NCI-H2081 (cell line): ENCODE measurements at places on chromosomes 4 and X.

GRCh38 chrX:69062493-69062892, 102.8 kb downstream of the PJA1 start:
- DNase-seq: no peak

DNA sequence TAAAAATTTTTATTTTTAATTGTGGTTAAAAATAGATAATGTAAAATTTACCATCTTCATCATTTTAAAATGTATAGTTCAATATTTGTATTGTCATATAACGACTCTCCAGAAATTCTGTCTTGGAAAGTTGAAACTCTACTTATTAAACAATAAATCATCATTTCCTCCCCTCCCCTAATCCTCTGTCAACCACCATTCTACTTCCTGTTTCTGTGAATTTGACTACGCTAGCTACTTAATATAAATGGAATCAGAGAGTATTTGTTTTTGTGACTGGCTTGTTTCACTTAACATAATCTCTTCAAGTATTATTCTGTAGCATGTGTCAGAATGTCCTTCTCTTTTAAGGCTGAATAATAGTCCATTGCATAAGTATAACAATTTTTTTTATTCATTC, 729.0 kb upstream of the AADAT start:
- no peak for DNase-seq

DNA sequence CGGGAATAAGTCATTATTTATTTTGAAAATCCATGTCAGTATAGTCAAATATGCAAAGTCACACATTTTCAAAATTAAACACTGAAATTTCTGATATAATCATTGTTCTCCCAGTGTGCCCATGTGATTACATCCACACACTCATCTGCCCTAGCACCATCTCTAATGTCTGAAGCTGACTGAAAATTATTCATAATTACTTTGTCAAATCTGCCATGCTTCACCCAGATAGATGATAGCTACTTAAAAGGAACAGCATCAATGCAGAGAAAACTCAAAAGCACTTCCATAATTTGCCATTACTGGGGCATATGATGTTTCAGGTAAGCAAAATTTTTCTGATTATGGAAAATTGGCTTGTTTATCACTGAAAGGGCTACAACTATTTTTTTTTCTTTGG, 1433.3 kb upstream of the IGFBP7 start:
- no peak for DNase-seq

- no peak for DNase-seq
Measured at GRCh38 chr4:108738003-108738706, 24.7 kb downstream of the ETNPPL start.

- no peak for DNase-seq
Measured at GRCh38 chr4:107863850-107864371, 39.2 kb downstream of the SGMS2 start.

GRCh38 chrX:69844636-69845035, 205.1 kb downstream of the AWAT2 start:
- no peak for DNase-seq

DNA sequence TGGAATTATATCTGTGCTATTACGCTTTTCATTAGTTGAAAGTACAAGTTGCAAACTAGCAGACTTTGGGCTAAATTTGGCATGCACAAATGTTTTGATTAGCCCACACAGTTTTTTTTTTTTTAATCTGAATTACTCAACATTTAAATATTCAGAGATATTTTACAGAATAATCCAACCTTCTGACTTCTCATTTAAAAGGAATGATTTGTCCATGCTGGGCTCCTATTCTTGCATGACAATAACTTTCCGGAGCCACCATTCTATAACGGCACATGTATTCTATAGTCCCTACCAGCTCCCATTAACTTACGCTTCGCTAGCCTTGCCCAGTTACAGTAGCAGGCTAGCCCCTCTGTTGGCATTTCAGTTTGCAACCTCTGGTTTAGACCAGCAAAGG, 219.3 kb upstream of the FTHL17 start:
- no peak for DNase-seq

DNA sequence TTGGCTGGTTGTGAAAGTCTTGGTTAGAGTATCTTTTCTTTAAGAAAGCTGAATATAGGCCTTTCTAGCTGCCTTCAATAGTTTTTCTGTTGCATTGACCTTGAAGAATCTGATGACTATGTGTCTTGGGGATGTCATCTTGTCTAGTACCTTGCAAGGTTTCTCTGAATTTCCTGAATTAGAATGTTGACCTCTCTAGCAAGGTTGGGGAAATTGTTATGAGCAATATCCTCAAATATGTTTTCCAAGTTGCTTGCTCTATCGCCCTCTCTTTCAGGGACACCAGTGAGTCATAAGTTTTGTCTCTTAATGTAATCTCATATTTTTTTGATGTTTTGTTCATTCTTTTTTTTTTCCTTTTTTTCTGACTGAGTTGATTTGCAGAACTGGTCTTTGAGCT, 194.7 kb downstream of the RAB28 start:
- DNase-seq: no peak

GRCh38 chr4:96916711-96917110, 1076.8 kb downstream of the PDHA2 start:
- no peak for DNase-seq

GRCh38 chr4:183038436-183038835, 60.6 kb upstream of the WWC2 start:
- no peak for DNase-seq

DNA sequence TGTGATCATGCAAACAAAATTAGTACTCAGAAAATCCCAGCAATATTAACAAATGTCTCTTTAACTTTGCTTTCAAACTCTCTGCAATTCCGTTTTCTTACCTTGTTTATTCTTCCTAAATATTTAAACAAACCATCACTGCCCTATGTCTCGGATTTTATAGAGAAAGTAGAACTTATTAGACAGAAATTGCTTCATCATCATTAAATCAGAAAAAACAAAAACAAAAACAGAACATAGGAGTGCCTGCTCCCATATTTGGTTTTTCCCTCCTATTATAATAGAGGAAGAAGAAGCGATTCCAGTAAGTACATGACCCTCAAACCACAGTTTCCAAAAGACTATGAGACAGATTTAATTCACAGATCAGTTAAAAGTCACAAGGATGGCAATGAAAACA, 1228.0 kb downstream of the RPA4 start:
- DNase-seq: no peak

DNA sequence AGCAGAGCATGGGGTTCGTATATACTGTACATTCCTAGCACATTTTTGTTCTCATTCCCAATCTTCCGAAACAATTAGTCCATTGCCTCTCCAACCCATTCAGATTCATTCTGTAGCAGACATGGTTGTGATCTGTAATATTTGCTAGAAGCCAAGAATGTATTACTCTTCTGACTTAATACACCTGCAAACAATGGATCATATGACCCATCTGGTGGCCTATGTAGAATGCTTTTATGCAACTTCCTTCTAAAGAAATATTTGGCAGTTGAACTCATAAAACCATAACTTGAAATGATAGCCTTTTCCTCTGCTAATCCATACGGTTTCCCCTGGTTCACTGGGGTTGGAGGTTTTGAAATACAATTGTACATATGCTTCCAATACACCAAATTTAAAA, 32.8 kb upstream of the SGMS2 start:
- DNase-seq: no peak

GRCh38 chr4:141159027-141159426, 25.8 kb upstream of the RNF150 start:
- no peak for DNase-seq

DNA sequence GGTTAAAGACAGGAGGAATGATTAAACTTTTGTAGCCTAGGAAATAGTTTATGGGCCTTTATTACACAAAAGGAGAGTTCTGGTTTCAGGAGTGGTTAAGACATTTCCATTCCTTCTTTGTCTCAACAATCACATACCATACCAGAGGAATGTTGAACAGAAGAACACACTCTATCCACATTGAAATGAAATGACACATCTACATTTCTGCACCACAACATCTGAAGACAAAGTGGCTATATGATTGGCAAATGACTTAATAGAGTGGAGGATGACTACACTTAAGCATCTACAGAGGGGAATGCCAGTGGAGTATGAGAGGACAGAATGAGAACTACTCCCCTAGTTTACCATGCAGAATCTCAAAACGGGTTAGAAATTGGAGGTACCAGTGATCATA, 8.0 kb downstream of the CYP2U1 start:
- DNase-seq: no peak

- no peak for DNase-seq
Measured at GRCh38 chrX:126824338-126825007, 4.9 kb downstream of the PRR32 start.

DNA sequence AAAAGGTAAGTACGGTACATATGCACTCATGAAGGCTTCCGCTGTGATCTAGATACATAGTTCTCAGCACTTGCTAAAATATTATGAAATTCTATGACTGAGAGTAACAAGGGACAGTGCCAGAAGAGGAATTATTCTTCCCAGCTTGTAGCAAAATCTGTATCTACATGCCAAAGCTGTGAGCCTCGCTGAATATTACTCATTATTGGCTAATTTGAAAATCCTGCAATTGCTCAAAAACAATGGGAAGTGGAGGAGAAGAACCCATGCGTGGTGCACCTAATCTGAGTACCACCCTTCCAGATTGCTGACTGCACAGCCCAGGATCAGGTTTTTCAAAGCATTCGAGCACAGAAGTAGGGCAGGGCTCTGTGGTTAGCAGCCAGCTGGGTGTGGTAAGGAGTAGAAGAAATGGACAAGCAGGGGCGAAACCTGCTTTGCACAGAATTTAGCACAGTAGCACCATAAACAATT, 17.4 kb upstream of the PDCL2 start:
- DNase-seq: no peak

DNA sequence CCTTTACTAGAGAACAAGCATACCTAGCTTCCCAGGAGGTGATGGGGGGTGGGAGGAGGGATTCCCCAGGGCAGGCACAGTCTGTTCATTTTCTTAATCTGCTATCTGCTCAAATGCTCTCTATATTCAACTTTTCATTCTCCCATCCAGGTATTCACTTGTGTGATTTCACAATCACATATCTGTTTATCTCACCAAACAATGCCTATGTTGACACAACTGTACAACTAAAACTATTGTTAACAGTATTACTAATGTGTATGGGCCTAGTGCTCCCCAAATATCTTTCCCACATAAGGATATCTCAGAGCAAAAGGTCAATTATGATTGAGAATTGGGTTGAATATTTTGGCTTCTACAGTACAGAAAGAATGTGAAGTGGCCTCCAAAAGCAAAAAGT, 210.8 kb downstream of the IQCM start:
- no peak for DNase-seq

DNA sequence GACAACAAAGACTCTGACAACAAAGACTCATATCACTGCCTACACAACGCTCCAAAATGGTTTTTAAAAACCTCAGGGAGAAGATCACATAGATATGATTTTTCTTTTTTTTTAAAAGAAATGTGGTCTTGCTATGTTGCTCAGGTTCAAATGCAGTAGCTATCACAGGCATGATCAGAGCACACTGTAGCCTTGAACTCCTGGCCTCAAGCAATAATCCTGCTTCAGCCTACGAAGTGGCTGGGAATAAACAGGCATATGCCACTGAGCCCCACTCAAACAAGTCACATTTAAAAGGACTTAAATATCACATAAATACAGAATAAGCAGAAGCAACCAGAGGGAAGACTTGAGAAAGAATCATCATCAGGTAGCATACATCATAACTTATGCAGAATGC, 14.7 kb downstream of the DHX15 start:
- DNase-seq: no peak

- no peak for DNase-seq
Measured at GRCh38 chr4:185840201-185840600, 28.2 kb upstream of the SORBS2 start.

GRCh38 chr4:39626261-39626660, 12.4 kb downstream of the SMIM14 start:
- DNase-seq: no peak

DNA sequence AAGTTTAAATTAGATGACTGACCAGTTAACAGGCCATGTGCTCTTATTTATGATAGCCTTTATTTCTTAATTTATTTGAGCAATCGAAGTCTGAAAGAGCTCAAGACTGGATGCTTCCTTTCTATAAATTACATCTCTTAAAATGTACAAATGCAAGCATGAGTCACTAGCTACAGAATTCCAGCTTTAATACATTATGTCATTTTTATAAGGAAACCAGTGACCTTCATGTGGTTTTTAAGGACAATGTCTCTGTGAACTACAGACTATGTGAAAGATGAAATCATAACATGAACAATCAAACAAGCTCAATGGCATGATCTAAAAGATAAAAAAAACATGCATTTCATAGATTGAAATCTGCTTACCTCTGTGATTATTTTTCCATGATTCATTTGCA, 15.4 kb downstream of the HTR2C start:
- no peak for DNase-seq

GRCh38 chr4:76448211-76448610, 13.2 kb downstream of the SHROOM3 start:
- DNase-seq: no peak

- no peak for DNase-seq
Measured at GRCh38 chrX:152024710-152025109, 50.2 kb upstream of the GABRE start.

DNA sequence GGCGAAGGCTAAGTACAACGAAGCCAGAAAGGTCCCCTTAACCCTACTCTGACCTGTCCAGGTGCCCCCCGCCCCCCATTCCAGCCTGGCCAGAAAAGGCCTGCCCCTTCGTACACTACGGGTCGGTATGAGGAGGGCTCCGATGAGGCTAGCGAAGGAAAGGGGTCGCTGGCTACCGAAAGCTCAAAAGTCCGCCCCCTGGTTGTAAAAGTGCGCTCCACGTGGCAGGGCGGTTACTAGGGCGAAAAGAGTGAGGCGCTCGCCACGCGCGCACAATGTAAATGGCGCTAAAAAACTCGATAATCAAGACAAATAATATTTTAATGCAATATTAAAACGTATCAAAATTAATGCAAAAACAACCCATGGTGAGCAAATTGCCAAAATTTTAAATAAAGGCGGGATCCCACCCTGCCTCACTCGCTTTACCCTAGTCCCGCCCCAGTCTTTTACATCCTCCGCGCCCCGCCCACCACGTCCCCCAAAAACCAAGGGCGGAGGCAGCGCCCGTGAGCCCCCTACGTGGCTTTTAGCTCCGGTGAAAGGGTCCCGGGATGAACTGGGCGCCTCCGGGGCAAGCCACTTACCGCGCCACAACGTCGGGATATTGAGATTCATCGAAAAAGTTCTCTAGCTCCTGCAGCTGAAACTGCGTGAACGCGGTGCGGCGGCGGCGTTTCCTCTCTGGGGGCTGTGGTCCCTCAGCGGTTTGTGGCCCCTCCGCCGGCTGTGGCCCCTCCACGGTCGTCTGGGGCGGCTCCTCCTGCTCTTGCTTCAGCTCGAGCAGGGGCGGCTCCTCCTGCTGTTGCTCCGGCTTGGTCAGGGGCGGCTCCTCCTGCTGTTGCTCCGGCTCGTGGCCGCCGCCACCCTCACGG, 929 bp downstream of the ESX1 start:
- no peak for DNase-seq

DNA sequence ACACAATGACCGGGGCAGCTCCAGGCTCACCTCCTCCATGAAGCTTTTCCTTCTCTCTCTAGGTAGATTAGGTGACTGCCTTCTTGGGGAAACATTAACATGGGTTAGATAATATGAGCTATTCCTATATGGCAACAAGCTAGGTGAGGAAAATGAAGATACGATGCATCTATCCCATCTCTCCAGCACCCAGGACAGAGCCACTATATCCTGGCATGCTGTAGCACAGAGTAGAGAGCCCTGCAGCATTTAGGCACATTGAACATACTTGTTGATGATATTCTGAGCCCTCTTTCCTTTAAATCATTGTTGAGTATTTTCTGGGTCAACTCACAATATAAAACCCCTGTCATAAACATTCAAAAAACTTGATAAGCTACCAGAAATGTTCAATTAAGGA, 494.2 kb upstream of the MAGEB2 start:
- DNase-seq: no peak
